ENCODE measurements at places on chromosomes 4 and X.

DNA sequence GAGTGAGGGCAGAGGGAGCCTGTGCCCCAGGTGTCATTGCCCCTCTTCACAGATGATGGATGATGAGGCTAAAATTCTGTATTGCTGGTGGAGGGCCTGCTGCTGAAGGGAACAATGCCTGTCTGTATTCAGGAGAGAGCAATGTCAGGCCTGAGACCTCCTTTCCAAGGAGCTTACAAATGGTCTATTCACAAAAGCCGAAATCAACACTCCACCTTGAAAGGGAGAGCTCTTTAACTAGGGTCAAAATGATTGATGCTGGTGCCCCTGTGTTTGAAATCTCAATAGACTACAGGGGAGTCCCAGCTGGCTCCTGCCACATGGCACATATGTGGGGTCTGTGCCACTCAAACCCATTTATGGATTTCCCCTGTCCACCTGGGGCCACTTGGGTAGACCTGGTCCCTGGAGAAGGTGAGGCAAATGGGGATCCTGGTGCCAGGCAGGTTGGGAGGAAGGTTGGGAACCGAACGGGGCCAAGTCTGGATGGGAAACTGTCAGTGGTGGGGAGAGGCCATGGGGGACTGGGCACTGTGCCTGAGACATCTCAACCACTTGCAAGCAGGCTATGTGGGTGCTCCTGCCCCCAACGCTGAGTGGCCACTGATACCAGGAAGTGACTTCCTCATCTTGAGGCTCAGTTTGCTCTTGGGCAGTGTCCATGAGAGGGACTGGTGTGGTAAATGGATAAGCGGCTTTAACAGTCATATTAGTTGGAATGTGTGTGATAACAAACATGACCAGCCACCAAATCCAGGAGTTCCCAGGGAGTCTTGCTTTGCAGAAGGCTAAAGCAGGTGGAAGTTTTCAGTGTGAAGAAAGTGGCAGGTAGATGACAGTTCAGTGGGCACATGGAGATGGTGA, 223.8 kb upstream of the PSAPL1 start:
- no peak for DNase-seq

DNA sequence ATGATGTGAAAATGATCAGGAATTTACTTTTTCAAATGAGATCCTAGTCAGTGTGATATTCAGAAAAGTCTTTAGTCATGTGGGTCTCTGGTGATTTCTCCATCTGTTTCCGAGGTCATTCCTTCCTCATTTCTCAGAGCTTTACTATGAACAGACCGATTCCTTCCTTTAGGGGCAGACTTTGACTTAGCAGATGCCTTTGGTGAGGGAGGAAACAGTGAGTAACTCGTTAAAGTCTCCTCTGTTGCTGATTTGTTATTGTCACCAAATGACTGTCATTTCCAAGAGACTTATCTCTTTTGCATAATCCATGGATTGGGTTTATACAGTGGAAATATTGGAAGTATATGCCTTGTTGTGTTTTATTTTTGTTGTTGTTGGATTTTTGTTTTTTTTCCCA, 76.2 kb upstream of the CD99 start:
- no peak for DNase-seq

DNA sequence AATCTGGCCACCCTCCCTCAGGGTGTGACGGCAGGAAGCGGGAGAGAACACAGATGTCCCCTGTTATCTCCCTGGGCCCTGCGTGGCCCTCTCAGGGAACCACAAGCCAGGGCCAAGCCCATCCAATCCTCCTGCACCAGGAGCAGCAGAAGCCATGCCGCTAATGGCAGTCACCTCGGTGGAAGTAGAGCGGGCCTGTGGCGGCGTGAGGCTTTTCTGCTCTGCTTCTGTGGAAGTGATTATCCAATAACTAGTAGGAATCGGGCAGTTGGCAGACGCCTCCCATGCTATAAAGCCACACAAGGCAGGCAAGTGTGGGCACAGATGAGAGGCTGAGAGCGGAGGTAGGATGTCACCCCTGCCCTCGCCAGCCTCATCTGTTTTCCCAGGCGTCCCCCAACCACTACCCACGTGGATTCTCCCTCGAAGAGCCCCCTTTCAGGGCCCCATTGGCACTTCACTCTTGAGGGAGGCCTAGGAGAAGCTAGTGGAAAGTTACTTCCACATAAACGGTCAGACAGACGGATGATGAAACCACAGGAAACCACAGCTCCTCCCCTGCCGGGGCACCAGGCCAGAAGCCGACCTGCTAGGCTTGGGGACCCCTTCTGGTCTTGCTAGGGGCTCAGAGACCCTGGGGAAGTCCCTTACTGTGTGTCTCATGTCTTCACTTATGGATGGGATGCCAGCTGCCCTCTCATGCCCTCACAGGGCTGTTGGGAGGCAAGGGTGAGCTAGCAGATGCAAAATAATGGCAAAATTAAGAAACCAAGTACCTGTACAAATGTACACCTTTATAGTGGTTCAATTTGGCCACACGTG, 18.8 kb upstream of the TMSB4X start:
- peak; percentile 76 for DNase-seq

DNA sequence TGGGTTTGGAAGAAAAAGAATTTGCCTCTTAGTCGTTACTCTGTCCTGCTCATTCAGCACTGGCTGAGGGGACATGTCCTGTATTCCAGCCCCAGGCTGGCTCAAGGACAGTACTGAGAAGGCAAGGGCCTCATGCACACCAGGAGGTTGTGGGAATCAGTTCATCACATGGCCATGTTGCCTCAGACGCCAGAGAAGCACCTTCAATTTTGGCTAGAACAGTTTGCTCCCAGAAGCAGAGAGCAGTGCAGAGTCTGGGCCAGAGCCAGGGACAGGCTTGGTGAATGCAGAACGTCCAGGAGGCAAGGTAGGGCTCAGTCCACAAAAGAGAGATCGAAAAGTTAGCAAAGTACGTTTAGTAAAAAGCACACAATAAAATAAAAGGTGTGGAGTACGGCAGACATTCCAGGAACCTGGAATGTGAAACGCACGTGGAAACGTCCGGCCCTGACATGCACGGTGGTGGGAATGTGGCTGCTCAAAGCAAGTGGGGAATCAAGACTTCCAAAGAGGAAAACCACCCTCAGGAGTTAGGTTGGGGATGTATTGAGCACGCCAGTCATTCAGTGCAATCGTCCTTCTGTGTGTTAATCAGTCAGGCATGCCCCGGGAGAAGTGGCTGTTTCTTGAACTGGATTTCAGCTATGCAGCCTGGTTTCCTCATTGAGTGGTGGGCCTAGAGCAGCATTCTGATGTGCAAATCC, 1.2 kb upstream of the SLC2A9 start:
- no peak for DNase-seq

DNA sequence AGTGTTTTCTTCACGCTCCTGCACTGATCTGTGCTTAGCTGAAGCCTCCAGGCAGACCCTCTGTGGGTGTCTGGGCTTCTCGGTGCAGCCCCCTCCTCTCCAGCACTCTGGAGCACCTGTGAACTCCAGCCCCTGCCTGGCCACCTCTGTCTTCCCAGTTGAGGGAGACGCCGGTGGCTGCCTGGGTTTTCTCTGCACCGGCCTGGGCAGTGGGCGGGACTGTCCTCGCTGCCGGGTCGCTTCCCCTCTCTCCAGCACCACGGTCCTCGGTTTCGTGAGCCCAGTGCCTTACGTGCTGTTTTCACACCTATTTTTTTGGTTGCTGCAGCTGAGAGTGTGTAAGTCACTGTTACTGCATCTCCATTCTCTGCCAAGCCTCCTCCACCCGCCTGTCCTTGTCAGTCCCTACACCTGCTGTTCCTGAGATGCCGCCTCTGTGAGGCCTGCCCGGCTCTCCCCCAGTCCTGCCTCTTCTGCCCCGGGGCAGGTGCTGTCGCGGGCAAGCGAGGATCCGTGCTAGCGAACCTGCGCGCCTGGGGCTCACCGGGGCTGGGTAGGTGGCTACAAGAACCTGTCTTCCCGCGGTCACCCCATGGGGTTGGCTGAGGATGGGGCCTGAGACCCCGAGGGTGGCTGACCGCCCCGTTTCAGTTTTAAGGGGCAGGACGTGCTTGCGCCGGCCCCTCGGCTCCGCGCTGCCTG, 2.4 kb upstream of the FGFRL1 start:
- DNase-seq: peak; percentile 46

DNA sequence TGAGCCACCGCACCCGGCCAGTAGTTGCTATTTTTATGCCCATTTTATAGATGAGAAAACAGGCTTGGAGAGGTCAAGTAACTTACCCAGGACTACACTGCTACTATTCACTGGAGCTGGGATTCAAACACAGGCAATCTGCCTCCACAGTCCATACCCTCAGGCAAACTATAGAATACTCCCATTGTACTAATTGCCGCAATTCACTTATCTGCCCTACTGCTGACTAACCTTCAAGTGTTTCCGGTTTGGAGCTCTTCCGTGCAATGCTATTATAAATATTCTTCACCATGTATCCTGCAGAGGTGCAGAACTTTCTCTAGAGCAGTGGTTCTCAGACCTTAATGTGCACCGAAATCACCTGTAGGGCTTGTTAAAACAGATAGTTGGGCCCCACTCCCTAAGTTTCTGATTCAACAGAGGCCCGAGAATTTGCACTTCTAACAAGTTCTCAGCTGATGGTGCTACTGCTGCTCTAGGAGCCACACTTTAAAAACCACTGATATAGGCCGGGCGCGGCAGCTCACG, 1.9 kb upstream of the G3BP2 start:
- no peak for DNase-seq

DNA sequence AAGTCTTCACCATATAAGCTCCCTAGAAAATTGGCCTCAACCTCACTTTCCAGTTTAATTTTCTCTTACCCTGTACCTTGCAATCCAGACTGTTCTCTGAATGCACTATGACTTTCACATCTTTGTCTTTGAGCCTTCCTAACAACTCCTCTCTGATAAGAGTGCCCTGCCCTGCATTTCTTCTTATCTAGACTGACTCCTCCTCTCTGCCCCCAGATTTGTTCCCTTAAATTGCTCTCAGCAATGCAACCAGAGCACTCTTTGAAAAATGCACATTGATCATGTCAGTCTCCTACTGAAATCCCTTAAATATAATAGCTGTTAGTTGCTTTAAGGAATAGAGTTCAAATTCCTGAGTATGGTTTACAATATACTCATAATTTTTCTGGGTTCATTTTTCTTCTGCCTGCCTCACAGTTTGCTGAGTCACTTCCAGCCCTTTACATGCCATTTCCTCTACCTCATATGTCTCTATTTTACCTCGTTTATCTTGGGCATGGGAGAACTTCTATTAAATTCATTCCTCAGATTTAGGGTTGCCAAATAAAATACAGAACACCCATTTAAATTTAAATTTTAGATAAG, 582.7 kb upstream of the AADAT start:
- DNase-seq: no peak

DNA sequence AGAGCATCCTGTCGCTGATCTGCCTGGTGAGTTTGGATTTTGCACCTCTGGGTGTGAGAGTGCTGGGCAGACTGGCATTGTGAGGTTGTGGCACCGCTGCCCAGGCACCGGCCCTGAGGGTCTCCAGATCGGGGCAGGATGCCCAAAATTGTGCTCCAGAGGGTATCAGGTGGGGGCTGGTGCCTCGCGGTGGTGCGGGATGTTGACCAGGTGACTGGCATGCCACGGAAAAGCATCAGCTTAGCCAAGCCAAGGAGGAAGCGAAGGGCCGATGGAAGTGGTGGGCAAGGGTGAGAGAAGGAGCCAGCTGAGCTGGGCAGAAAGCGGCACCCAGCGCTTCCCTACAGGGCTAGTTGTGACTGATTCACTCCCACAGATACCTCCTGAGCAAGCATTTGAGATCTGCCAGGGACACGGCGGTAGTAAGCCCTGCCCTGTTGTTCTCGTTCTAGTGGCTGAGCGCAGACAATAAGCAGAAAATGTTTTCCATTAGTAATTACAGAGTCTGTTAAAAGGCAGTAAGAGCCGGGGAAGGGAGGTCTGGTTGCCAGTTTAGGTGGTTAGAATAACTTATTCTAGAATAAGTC, 809 bp downstream of the ZFP92 start:
- DNase-seq: no peak

DNA sequence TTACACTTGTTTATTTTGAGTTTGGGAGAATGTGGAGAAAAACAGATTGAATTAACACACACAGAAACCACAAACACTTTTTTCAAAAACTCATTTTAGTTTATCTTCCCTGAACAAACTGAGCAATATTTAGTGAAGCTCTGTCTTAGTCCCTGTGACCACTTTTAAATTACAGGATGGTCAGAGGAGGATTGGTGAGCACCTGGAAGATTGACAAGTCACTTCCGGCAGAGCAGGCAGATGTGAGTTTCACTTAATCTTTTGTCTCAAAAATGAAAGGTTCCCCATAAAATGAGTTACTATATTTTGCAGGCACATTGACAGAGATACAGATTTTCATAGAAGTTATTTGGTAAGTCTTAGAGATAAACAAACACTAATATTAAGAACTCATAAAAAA, 970.1 kb downstream of the ADGRL3 start:
- DNase-seq: no peak

DNA sequence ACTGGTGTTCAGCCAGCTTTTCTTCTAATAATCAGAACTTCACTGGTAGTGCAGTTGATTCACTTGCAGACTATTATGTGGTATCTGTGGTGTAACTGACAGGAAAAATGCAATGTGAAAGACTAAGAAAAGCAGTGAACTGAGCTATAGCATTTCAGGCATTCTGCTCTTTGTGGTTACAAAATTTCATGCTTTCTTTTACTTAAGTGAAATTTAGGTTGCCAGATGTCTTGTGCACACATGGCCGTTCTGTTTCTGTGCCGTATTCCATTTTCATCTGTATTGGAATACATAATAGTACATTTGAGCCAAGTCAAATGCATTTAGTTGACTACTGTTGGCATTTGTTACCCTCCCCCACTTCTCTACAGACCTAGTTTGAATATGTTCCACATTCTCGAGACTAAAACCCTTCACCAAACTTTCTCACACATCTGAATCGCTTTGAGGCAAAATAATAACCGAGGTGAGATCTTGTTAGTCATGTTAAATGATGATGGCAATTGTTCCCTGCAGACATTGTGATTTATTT, 8.2 kb downstream of the RTL3 start:
- peak; percentile 7 for DNase-seq

GRCh38 chr4:120724656-120725055, 197.9 kb downstream of the PRDM5 start:
- no peak for DNase-seq

- DNase-seq: no peak
Measured at GRCh38 chrX:32525234-32525633, 686.1 kb downstream of the DMD start.

- no peak for DNase-seq
Measured at GRCh38 chrX:154049209-154050112, 29.8 kb upstream of the IRAK1 start.

DNA sequence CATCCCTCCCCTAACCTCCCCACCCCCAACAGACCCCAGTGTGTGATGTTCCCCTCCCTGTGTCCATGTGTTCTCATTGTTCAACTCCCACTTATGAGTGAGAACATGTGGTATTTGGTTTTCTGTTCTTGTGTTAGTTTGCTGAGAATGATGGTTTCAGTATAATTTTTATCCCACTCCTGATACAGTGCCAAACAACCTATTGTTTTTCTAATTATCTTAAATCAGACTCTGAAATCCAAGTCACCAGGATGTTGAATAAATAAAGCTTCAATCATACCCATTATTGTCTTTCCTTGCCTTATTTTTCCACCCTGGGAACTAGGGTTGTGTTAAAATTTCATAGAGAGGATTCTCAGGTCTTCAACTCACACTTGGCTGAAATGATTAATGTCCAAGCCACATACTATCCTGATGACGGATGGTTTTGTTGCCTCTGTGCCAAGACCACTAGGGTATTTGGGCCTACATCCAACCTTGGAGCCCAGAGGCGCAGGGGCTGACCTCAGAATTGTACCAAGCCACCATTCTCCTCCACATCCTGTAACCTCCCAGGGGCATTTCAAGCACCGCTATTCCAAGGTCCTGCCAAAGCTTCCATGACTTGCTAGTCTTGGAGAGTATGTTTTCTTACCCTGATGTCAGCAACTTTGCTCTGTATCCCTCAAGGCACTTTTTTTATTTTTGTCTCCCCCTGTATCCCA, 332.4 kb downstream of the ARHGAP24 start:
- no peak for DNase-seq

GRCh38 chr4:74237425-74237966, 70.8 kb upstream of the EPGN start:
- DNase-seq: no peak

All from CD4-positive, alpha-beta T cell treated with Interleukin-10 for 1 hour (primary cell).